IgD-negative memory B cell (primary cell): ENCODE measurements at places on chromosomes 3 and 15. TPM values are rescaled to one million over a fixed set of nuclear protein-coding genes. Genes with fewer than 3 reads are reported as not detected.

VWA5B2 gene
- polyA plus RNA-seq: 0.20 TPM

CNOT10 gene
- polyA plus RNA-seq: 23.1 TPM

GP9 gene
- 4.3 TPM for polyA plus RNA-seq

MUSTN1 gene
- not detected for polyA plus RNA-seq

HTR3E gene
- not detected for polyA plus RNA-seq

FEZF2 gene
- not detected for polyA plus RNA-seq

FOXB1 gene
- not detected for polyA plus RNA-seq

CCR1 gene
- 5.8 TPM for polyA plus RNA-seq

SYNPR gene
- polyA plus RNA-seq: not detected

GOLGA6L9 gene
- 0.60 TPM for polyA plus RNA-seq

TEX55 gene
- not detected for polyA plus RNA-seq

ILDR1 gene
- 4.0 TPM for polyA plus RNA-seq

OR5H15 gene
- polyA plus RNA-seq: not detected

GOLGA8R gene
- 0.06 TPM for polyA plus RNA-seq

RASL12 gene
- not detected for polyA plus RNA-seq

C2CD4B gene
- not detected for polyA plus RNA-seq
